ENCODE measurements at places on chromosomes 2 and 18.
A peak's percentile ranks its signal among the peaks of the same experiment; 100 is the strongest.

- no peak for DNase-seq
Observed at GRCh38 chr2:132400169-132400900, 16.3 kb upstream of the GPR39 start.

DNA sequence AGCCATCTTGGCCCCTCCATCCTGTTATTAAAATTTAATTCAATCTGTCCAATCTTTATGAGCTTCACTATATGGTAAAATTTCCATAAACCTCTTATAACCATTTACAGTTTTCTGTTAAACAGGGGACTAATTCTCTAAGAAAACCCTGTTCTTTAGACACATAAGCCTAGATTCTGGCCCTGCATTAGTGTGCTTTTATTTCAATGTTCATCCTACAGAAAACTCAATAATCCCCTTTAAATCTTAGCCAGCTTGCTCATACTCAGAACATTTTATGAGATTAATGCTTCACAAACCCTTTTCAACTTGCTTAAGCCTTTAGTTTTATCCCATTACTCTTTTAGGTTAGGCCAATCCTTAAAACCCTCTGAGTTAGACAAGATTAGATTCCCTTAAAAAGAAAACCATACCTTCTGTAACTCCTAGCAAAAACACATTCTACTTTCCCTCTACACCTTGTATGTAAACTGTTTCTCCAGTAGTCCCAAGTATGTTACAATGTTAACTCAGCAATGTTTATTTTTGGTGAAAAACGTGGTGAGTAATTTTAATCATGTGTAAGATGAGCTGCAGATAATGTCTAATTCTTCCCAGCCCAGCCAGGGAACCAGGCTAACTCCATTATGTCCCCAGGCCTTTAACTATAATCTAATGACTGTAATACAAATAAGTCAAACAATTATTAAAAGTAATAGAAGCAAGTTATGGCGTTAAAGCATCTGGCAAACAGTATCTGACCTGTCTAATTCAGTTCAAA is 1953.4 kb upstream of the LRRTM1 start:
- DNase-seq = peak; percentile 23

DNA sequence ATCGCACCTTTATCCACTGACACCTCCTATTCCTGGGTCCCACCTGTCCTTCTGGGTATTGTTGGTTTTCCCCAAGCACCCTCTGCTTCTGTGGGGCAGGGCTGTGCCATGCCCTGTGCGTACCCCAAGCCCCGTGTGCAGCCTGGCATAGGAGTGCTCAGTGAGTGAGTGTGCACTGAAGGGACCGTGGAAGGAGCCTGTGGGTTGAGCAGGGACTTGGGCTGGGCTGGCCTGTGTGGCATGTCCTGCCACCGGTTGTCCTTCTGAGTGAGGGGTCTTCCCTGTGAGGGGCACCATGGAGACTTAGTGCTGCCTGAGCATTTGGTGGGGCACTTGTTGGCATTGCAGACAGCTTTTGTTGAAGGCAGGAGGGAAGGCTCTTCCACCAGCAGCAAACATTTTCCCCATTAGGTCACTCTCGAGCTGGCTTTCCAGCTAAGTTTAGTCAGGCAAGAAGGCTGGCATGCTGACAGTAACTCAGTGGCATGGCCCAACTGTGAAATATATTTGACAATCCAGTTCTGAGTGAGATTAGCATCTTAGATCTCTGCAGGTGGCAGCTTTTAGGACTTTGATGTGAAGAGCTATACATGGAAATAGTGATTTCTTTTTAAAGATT is 64.7 kb downstream of the LPIN1 start:
- no peak for DNase-seq

DNA sequence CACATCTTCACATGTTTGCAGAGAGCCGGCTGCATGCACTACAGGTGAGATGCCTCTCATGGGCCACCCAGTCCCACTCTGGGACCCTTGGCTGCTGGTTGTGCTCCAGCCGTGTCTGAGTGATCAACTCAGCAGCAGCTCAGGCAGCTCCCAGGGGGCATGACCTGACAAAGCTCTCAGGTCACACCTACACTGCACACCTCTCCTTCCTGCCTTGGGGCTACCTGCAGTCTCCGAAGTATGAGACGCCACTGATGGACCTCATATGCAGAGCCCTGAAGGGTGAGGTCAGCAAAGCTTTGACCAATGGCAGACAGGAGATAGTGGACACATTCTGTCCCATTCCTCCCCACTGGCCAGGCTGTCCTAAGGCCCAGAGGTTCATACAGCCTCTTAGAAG is 51.4 kb downstream of the LBH start:
- DNase-seq = no peak

DNA sequence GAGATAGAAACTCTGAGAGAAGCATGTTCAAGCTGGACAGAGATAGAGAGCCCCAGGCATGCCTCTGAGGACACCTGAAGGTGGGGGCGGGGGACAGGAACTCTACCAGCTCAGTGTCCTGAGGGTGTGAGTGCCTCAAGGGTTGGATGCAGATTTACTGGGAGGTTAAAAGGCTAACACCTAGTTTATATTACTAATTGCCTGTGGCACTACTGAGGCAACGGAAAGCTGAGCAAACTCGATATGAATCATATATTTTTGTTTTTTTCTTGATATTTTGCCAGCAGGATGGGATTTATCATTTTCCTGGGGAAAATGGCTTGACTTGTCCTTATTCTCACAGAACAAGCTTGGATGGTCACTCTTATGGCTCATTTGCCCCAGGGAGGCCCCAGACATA is 319.5 kb downstream of the ALK start:
- no peak for DNase-seq

DNA sequence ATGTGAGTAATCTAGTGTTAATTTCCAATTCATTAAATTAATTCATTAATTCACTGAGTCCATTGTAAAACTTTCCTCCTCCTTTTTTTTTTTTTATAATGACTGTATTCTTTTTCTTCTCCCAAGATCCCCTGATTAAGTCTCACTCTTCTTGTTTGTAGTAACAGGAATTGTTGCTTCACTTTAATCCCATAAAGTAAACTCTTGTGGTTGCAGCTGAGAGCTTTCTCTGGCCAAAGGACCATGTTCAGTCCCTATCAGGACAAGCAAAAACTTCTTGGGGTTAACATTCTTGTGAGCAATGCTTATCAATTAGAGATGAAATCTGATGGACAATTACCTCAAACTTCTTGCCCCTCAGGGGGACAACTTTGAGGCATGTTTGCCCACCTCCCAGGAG is 400.2 kb upstream of the SPHKAP start:
- no peak for DNase-seq

DNA sequence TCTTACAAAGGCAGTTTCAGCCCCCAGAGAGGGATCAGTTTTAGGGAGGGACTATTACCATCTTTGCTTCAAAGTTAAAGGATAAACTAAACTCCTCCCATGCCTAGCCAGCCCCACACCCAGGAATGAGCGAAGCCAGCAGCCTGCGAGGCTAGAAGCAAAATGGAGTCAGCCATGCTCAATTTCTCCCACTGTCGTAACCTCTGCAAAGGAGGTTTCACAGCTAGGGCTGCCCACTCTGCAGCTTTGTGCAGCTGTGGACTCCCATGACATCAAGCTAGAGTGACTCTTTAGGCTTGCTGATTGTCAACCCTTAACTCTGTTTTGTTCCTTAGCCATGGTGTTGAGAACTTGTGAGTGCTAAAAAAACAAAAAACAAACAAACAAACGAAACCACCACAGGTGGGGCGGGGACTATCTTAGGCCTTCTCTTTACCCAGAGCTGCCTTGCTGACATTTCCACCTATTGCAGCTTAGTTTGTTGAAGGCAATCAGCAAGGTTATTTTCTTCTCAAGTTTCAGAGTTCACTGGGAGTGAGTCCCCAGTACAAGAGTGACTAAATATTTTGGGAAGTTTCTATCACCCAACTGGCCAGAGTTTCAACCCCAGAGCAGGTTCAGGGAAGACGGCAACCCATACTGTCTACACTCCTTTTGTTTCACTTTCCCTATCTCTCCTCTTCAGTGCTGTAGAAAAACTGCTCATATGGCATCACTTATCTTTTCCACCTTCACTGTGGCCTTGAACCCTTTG is 592.1 kb downstream of the XIRP2 start:
- DNase-seq = no peak

GRCh38 chr18:14089191-14089590 is 43.0 kb downstream of the ZNF519 start:
- no peak for DNase-seq

- DNase-seq = no peak
Observed at GRCh38 chr2:86176597-86176996, 18.7 kb downstream of the IMMT start.

DNA sequence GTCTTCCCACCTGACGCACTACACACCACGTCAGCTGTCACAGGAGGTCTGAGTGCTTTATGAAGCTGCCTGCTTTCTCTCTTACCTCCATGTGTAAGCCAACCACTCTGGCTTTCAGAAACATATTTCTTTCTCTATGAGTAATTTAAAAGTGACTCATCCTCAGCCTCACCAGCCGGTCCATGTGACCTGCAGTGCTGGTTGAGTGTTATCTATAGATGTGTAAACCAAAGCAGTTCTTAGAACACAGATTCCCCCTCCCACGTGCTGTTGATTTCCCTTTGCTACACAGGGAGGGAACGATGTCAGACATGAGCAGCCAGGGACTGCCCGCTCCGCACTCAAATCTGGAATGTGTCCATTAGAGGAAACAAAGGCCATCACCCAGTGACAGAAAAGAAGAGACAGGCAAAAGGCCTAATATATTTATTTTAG is 157.8 kb downstream of the BCL2 start:
- no peak for DNase-seq

DNA sequence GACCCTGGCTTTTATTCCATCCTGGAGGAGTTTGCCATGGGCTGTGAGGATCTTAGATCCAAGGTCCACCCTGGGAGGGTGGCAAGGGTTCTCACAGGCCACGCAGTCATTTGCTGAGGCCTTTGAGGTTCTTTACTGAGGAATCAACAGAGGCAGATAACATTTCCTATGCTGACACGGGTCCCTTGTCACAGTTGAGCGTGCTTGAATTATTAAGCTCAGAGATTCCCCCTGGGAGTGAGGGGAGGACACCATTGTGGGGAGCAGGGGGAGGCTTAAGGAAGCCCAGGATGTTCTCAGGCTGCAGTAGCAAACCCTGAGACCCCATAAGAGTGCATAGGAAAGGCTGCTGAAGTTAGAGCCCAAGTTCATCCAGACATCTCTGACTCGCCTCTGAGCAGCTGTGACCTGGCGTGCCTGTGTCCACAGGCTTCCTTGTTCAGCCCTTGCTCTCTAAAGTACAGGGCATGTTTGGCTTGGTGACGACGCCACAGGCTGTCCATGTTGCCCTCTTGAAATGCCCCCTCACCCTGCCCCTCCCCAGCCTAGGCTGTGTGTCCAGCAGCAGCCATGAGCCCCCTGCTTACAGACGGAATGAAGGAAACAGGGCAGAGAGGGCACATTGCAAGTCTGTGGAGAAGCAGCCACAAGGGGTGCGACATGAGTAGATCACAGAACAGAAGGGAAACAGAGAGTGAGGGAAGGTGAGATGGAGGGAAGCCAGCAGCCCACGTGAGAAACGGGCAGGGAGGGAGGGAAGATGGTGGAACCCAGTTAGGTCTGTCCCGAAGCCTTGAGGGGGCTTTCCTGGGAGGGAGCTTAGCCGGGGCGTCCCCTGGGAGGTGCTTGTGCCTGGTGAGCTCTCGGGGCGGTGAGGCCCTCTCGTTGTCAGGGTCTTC is 34.0 kb downstream of the NAPG start:
- DNase-seq = peak; percentile 52

DNA sequence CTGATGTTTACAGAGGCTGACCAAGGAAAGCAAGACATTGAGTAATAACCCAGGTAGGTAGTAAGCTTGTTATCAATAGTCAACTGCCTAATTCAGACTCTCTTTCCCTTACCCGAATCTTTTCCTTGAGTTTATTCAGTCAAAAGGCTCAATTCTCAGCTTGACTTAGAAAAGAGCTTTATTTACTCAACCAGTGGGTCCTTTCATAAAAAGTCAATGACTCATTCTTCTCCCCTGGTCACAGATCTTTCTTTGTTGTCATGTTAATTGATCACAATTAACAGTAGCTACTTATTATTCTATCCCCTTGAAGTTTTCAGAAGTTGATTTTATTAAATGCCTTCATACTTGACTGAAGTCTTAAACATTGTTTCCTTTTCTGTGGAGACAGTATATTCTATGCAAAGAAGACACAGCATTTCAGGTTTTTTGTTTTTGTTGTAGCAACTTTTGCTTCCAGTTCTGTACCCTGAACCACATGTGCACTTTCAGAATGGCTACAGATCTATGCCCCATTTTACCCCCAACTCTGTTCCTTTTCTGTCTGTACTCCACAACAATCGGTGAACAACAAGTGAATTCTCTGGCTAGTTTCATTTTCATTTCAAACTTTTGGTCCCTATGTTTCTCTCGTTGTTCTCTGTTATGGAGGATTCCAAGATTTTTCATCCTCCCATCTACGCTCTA is 428.3 kb downstream of the NCKAP5 start:
- DNase-seq = no peak

DNA sequence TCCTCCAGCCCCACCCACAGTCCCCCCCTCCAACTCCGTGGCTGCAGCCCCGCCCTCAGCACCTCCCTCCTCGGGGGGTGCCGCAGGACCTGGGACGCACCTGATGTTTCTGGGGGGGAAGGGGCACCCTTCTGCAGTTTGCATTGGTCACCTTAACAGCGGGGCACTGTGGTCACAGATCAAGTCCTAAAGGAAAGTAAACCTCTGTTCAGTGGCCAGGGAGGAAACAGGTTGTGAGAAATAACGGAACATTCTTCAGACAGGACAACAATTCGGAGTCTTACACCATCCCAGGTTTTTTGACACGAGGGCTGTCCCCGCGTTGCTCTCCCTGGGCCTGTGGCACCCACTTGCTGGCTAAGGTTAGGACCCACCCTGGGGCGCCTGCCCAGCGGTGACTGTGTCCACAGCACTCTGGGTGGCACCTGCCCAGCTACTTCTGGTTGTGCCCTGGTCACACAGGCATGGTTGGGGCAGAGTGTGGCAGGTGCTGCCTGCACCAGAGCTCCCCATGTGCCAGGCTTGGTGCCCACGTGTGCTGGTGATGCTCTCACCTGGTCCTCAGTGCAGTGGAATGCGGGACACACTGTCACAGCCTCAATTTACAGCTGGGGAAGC is 93.5 kb upstream of the OTOS start:
- peak; percentile 17 for DNase-seq

DNA sequence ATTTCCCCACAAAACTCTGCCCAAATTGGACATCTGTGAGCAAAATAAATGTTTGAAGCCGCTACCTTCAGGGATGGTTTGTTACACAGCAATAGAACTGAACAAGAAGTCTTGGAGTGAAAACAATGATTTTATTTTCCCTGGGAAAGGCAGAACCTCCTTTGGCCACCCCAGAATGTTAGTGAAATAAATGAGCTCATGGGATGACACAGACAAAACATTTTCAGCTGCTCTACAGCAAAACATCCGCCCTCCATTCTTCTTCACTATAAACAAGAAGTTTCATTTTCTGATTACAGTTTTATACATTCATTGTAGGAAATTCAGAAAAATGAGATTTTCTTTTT is 4.3 kb upstream of the EFHD1 start:
- peak; percentile 26 for DNase-seq
